ENCODE measurements at places on chromosomes 5 and 9. TPM values are rescaled to one million over a fixed set of nuclear protein-coding genes. Genes with fewer than 3 reads are reported as not detected.

SLCO6A1 gene
- not detected for total RNA-seq

SYK gene
- total RNA-seq = 92.4 TPM

MEGF9 gene
- 129 TPM for total RNA-seq

GRCh38 chr5:107359033-107359915 is 311.5 kb downstream of the EFNA5 start:
- H3K27me3 ChIP-seq = no peaks in the 10 kb centered on the region
- H3K27ac ChIP-seq = no peak overlapping the region
- no peaks in the 10 kb centered on the region for H3K36me3 ChIP-seq
- H3K4me1 ChIP-seq = no peaks in the 10 kb centered on the region
- no peak for DNase-seq
- H3K4me3 ChIP-seq = no peak overlapping the region

DNA sequence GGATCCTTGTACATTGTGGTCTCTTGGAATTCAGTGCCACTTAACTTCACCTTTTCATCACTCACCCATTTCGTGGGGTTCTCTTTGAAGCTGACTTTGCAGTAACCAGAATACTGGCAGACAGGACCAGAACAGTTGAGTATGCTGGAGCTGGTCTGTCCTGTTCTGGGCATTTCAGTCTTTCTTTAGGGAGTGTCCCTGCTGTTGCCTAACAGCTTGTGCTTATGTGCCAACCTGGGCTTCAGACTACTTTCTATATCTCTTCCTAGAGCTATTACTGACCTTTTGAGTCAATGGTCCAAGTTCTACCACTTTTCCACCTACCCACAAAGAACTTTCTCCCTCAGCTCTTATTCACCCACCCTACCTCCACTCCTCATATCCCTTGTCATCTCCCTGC is 10.0 kb upstream of the INSL6 start:
- H3K27ac ChIP-seq = no peak overlapping the region
- H3K4me3 ChIP-seq = no peak overlapping the region
- H3K4me1 ChIP-seq = no peaks in the 10 kb centered on the region
- H3K36me3 ChIP-seq = no peaks in the 10 kb centered on the region
- DNase-seq = no peak
- H3K27me3 ChIP-seq = no peaks in the 10 kb centered on the region

- H3K27me3 ChIP-seq = no peaks in the 10 kb centered on the region
- H3K4me1 ChIP-seq = peaks cover 4% of the 10 kb centered on the region
- DNase-seq = peak; percentile 55
- H3K27ac ChIP-seq = no peak overlapping the region
- H3K36me3 ChIP-seq = no peaks in the 10 kb centered on the region
Measured at GRCh38 chr5:59766427-59767210, 126.9 kb downstream of the PDE4D start.

- H3K27me3 ChIP-seq = no peaks in the 10 kb centered on the region
- no peak overlapping the region for H3K4me3 ChIP-seq
- no peak overlapping the region for H3K27ac ChIP-seq
- H3K36me3 ChIP-seq = no peaks in the 10 kb centered on the region
- no peak for DNase-seq
Measured at GRCh38 chr5:32840606-32841005, 129.5 kb downstream of the NPR3 start.

DNA sequence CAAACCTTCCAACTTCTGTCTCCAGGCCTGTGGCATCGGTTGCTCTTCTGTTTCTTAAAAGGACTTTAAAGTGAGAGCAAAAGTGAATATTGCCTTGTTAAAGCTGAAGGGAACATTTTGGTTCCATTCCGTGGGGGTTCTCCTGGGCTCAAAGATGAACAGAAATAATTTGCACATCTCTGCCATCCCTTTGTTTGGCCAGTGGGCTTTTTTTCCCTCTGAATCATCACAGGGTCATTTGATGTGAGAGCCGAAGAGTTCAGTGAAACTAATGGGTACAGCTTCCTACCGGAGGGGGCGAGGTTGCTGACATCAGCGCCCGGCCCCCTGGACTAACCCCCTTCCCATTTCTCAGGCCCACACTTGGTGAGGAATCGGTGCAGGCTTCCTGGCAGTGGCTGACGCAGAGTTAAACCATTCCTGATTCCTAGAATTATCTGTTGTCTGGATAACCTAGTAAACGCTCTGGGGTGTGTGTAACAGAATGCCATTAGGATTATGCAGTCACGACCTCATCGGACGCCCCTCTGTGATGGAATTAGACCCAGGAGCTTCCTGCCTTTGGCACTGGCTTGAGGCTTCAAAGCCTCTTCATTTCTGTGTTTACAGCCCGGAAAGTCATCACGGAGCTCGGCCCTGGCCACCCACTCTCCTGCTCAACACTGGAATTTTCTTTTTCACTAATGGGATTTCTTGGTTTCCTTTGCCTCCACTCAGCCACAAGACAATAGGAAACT is 61.6 kb upstream of the RPL26L1 start:
- no peaks in the 10 kb centered on the region for H3K36me3 ChIP-seq
- peak overlapping the region; percentile 71 for H3K27ac ChIP-seq
- peak; percentile 45 for DNase-seq

DNA sequence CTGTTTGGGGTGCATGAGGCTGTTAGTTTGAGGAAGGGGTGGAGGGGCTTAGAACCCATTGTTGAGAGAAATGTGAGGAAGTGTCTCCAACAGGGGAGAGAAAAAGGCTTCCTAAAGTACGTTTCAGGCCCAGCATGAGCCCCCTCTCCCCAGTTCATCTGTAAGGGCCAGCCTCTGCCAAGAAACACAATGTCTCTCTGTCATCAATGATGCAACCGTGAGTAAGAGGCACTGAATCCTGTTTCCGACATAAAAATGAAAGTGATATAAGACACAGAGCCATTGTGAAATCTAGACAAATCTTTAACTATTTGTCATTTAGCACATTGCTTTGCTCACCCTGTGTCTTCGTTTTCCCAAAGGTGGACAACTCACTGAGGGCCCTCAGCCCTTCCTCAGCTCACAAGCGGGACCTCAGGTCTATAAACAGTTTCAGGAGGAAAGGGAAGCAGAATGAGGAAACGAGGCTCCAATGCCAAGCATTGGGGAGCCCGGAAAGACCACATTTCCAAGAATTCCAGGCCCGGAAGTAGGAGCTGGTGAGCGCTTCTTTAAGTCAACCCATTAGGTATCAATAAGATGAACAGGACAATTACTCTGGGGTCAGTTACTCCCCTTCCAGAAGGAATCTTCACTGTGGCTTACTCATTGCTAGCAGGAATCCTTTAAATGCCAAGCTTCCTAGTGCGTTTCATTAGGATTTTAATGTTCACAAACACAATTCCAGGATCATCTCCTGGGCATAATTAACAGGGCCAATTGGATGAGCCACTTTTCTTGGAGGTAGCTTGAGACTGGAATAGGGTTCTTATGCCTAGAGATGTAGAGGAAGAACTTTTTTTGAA is 59.0 kb upstream of the KLF4 start:
- H3K4me1 ChIP-seq = peaks cover 11% of the 10 kb centered on the region
- peak overlapping the region; percentile 30 for H3K27ac ChIP-seq
- no peaks in the 10 kb centered on the region for H3K27me3 ChIP-seq
- no peak for DNase-seq
- no peaks in the 10 kb centered on the region for H3K36me3 ChIP-seq

GRCh38 chr9:91818225-91818585 is 131.8 kb downstream of the ROR2 start:
- peaks cover 15% of the 10 kb centered on the region for H3K4me1 ChIP-seq
- no peak overlapping the region for H3K4me3 ChIP-seq

DNA sequence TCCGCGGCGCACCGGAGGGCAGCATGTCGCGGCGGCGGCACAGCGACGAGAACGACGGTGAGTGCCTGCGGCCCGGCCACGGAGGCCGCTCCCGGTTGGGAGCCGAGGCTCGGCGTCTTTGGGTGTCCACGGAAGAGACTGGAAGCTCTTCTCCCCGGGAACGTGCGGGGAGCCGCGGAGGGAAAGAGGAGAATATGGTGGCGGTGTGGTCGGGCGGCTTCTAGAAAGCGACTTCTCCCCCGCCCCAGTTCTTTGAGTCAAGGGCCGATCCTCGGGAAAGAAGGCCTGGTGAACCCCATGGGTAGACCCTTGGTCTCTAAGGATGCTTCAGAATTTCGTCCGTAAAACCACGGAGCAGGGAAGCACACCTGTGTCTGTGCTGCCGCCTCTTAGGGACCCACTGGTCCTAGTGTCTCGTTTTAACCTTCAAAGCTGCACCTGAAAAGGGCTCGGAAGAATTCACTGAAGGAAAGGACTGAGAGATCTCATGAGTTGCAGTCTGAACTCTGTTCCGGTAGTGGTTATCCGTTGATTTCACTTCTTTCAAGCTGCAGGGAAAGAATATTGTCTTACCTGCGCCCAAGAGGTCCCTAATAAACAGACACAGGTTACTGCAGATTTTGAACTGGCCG is 354 bp downstream of the NCBP1 start:
- H3K4me3 ChIP-seq = peak overlapping the region; percentile 94
- no peaks in the 10 kb centered on the region for H3K27me3 ChIP-seq
- H3K36me3 ChIP-seq = no peaks in the 10 kb centered on the region
- H3K27ac ChIP-seq = peak overlapping the region; percentile 98
- DNase-seq = no peak

DNA sequence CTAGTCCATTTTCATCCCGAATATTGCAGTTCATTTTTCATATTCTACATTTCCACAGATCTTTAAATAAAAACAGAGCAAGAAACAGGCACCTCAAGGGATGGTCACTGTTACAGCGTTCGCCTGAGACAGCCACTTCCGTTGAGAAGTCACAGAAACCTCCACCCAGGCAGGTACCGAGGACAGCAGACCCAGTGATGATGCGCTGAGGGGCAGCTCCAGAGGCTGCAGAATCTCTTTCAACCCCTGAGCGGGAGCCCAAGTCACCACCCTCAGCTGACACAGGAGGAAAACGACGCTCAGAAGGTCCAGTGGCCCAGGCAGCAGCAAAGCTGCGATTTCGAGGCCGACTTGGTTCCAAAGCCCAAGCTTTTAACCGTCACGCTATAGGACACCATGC is 32.8 kb downstream of the ABO start:
- no peak overlapping the region for H3K4me3 ChIP-seq
- H3K4me1 ChIP-seq = peaks cover 69% of the 10 kb centered on the region
- no peak for DNase-seq
- no peak overlapping the region for H3K27ac ChIP-seq
- no peaks in the 10 kb centered on the region for H3K27me3 ChIP-seq

Measured in thyroid gland (tissue), 4 donors.